Fibroblast of skin of right biceps (primary cell): ENCODE measurements at places on chromosomes 7 and 10.

DNA sequence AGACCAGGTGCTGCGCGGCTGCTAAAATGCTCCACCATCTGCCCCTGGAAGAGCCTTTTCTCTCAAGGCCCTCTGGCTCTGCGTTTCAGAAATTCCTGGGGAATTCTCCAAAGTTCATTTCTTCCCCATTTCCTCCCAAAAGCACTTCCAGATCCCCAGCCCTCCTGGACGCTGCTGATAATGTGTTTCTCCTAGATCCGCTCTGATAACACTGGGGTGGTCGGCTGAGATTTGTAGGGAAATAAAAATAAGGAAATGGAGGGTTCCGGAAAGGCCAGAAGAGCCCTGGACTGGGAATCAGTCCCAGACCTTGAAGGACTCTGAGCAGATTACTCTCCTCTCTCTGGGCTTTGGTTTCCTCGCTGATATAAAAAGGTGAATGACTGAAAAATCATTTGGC lies 28.1 kb downstream of the COL13A1 start:
- no peak for DNase-seq

- peak; percentile 17 for DNase-seq
Observed at GRCh38 chr10:84542522-84543490, 214.4 kb downstream of the CCSER2 start.

- DNase-seq: no peak
Observed at GRCh38 chr10:74276416-74276815, 125.4 kb downstream of the ADK start.

DNA sequence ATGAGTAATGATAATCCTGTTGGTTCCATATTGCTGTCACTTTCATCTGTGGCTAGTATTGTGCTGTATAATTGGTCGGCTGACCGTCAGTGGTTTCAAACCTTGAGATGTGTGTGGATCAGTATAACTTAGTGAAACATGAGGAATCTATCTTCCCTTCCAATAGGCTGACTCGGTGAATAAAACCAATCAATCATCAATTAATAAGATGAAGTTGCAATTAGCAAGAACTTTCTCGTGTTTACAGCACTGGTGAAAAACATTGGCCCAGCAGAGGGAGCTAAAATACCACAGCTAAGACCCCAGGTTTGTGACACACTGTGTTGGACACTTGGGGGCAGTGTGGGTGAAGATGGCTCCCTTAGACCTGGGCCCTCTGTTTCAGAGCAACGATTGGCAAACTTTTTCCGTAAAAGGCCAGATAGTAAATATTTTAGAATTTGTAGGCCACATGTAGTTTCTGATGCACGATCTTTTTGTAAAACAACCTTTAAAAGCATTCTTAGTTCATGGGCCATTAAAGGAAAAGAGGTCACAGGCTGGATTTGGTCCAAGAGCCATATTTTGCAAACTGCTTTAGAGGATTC lies 47.8 kb downstream of the STRA8 start:
- DNase-seq: peak; percentile 83

- DNase-seq: peak; percentile 67
Observed at GRCh38 chr10:76205361-76205760, 773.9 kb downstream of the LRMDA start.

- DNase-seq: no peak
Observed at GRCh38 chr7:69773535-69774225, 175.4 kb downstream of the AUTS2 start.

DNA sequence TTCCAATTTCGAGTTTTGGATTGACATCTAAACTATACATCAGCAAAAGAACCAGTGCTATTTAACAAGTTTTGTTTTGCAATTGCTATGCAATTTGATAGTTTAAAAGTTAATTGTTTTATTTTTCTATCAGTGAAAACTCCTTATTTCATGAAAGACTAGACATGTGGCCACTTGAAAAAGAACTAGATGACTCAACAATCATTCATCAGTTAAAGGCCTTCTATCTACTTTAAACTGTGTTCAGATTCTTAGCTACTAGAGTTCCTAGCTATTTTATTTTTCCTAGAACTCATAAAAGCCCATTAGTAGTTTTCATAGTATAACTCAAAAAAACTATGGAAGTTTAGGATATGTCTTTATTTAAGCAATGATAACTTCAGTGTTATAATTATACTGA lies 104.6 kb upstream of the LSM8 start:
- DNase-seq: no peak

GRCh38 chr7:97770850-97771249 lies 39.0 kb downstream of the TAC1 start:
- DNase-seq: no peak

- DNase-seq: no peak
Observed at GRCh38 chr7:101589976-101590662, 39.0 kb downstream of the MYL10 start.

DNA sequence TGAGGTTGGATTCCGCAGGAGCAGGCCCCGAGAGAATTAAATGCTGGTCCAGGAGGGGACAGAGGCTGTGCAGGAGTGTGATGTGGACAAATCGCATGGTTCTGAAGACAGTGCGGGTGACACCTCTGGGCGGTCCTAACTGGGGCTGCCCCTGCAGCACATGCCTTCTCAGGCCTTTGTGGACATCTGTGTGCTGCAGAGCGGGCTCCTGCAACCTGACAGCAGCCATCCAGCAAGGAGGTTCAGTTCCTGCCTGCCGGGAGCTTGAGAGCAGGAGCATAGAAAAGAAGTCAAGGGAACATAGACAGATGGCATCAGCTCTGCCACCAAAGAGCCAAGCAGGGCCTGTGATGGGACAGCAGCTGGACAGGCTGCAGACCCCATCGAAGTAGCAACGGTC lies 135.9 kb upstream of the PPP2R2D start:
- no peak for DNase-seq

DNA sequence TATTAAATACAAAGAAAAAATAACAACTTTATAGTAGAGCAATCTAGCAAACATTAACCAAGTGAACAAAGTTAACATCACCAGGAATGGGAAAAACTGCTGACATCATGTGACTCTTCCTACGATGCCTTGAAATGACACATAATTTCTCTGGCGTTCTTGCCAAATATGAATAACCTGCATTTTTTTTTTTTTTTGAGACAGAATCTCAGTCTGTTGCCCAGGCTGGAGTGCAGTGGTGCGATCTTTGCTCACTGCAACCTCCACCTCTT lies 126.5 kb upstream of the VKORC1L1 start:
- DNase-seq: peak; percentile 25

GRCh38 chr7:85183296-85183695 lies 3.6 kb downstream of the SEMA3D start:
- no peak for DNase-seq

GRCh38 chr7:33612442-33612841 lies 292.9 kb upstream of the BMPER start:
- no peak for DNase-seq

- no peak for DNase-seq
Observed at GRCh38 chr7:107981466-107981865, 21.5 kb downstream of the LAMB1 start.

- DNase-seq: peak; percentile 26
Observed at GRCh38 chr10:67666416-67667034, 29.5 kb downstream of the CTNNA3 start.

GRCh38 chr7:139916717-139917395 lies 87.8 kb downstream of the TBXAS1 start:
- DNase-seq: no peak

- DNase-seq: peak; percentile 4
Observed at GRCh38 chr10:116845823-116846222, 3.5 kb upstream of the ENO4 start.

- no peak for DNase-seq
Observed at GRCh38 chr7:359226-359765, 69.3 kb downstream of the FOXL3 start.

- no peak for DNase-seq
Observed at GRCh38 chr7:79927116-79927515, 207.5 kb upstream of the GNAI1 start.

DNA sequence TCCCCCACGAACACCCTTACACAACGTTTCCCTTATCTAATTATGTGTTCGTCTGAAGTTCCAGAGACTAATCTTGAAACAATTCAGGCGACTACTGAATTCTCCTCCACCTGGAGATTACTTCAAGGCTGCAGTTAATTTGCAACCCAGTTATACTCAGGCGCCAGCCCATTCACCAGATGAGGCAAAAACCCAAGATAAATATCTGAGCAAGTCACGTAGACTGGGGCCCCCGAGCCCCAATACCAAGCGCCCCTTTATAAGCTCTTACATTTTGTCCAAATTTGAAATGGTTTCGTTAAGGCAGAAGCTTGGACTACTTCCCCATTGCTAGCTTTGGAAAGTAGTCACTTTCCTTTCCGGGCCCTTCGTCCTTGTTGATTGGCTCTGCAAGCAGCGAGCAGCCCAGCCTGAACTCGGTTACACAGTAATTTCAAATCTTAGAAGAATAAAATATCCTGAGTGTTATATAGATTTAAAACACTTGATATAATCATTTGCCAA lies 1.2 kb downstream of the TPK1 start:
- DNase-seq: peak; percentile 24

DNA sequence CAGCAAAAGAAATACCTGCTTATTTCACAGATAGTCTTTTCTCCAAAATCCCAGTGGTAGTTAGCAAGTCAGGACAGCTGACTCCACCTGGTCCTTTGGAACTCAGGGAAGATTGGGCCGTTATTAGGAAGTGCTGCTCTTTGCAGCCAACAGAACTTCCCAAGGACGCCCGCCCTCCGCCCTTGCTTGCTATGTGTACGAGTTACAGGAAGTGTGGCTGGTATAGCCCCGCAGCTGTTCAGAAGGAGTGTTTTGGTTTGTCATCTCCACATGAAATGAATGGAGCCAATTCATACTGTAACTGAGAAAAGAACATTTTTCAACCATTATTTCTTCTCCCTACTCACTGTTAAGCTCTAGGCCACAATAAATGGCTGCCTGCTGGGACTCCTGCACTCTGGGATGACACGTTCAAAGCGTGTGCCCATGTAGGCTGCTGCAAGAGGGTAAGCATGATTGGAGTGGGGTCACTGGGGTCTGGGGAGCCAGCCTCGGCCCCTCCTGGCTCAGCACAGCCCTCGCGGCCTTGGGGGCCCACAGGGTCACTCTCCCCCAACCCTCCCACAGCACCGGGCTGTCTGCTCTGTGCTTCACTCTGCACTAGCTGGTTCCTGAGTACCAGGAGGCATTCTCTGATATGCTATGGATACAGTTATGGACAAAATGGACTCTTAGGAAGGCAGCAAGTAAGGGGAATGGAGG lies 244.0 kb downstream of the EBF3 start:
- no peak for DNase-seq

DNA sequence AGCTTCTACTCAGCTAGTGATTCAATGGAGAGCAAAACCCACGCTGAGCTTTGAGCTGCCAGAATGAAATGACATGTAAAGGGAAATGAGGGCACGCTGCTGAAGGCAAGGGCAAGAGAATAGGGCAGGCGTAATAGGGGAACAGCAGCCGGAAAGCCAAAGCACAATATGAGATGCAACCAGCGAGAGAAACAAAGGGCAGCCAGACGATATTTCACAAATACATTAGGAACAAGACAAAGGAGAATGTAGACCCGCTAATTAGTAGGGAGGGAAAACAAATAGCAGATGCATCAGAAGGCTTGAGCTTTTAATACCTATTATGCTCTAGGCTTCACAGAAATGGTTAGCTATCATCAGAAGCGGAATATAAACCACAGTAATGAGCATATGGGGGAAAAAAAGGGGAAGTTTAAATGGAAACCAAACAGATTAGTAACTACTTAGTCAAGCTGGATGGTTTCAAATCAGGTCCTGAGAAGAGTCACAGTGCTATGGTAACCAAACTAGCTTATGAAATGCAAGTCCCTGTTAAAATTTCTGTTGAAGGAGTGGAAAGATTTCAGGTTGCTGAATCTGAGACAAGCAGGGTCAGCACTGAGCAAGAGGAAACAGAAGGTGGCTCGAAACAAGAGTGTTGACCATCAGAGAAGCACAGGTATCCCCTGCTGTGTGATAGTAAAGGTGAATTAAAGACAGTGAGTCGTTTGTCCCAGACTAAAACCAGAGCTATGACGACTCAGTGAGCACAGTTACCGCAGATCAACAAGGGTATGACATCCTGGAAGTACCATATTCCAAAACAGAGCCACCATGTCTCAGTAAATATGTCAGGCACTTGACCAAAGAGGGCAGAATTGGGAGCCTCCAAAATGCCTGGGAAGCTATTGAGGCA lies 496.9 kb upstream of the CELF2 start:
- peak; percentile 17 for DNase-seq
